ENCODE measurements at places on chromosomes 1 and 21. TPM values are rescaled to one million over a fixed set of nuclear protein-coding genes. Genes with fewer than 3 reads are reported as not detected.

DNA sequence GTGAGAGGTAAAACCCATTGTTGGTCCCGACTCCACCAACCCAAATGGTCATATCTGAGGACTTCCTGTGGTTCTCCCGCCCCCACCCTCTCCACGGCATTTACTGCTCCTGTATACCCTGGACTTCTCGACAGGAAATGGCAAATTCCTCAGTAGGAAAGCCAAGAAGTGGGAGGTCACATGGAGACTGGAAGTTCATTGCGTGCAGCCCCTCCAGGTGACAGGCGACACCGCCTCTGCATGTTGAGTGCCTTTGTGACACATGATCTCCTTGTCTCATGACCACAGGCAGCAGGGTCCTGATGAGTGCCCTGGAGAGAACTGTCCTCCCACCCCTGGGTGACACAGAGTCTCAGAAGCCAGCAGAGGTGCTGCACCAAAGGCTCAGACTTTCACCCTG lies 24.2 kb downstream of the ERG start:
- DNase-seq: no peak

GRCh38 chr1:145997718-145998023 lies 1.3 kb upstream of the TXNIP start:
- DNase-seq: no peak

- peak; percentile 89 for DNase-seq
Observed at GRCh38 chr1:111743679-111744101, 4.5 kb upstream of the INKA2 start.

DNA sequence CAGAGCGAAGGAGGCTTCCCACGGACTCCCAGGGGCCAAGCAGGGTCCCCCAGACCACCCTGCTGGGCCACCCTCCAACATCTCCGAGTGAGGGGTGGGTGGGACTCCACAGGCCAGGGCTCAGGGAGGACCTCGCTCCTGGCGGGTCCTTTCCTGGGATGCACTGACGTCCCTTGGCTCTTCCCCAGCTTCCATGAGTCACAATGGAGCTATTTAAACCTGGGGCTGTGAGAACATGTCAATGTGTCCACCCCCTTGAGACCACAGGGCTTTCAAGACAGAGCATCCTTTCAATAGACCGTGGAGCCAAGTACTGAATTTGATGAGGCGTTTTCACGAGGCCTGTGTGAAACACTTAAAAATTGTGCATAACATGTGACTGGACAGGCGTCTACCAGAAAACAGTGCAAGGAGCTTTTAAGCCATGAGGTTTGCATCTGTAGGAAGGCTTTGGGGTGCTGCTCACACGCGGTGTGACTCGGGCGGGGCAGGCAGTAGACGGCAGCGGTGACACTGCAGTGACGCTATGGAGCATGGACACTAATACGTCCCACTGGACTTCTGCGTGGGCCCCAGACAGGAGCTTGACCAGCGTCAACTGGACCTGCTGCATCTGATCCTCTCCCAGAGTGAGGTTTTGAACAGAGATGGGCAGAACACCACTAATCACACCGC lies 24.1 kb upstream of the NPHP4 start:
- no peak for DNase-seq

- no peak for DNase-seq
Observed at GRCh38 chr1:206803221-206803730, 31.0 kb upstream of the IL10 start.

DNA sequence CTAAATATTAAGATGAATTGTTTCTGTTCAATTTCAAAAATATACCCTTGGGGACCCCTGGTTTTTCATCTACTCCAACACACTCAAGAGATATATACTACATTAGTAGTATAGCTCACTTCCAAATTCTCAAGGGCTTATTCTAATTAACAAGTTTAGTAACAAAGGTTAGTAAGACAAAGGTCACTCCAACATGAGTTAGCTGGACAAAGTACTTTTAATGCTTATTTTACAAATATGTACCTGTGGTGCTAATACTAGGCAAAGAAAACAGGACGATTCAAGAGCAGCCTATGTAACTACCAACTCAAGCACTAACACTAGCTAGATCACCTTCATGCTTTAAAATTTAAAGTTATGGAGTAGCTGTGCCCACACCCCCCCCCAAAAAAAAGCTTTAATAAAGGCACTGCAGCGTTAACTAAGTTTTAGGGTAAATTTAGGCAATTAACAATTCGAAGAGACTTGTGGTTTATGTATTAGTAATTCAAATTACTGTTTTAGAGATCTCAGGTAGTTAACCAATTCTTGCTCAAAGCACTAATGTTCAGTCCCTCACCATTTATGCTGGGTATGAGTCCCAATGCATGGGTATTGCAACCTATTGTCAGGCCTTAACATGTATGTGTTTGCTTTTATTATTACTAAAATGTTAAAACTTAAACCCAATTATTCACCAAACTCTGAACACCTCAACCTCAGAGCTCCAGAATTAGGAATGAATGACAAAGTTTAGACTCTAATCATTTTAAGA lies 14.1 kb downstream of the HNRNPU start:
- no peak for DNase-seq

KISS1 gene
- total RNA-seq: not detected

NGF gene
- 4.5 TPM for total RNA-seq

DNA sequence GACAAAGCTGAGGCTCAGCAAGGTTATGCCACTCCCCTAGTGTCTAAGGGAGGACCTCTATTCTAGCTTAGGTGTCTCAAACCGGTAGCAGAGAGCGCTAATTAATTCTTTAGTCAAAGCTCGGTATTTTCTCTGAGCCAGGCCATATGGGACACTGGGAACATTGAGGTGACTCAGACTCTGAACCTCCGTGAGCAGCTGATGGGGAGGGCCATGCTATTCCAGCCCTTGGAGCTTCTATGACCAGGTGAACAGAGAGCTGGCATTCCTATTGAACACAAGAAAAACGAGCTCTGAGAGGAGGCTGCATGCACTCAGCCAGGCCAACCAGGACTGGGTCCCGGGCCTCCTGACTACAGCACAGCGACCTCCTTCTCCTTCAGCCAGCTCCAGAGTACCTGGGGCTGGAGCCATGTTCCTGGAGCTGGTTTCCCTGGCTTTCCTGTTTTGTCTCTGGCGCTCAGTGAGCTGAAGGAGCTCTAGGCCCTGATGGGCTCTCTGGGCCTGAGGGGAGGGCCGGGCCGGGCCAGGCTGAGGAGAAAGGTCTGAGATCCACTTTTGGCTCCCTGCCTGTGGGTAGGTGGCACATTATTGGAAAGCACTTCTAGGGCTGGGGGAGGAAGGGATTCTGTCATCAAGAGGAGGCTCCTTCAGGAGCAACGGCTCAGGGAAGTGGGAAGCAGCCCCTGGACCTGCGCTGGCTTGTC lies 37.0 kb downstream of the SLC9A1 start:
- no peak for DNase-seq

DNA sequence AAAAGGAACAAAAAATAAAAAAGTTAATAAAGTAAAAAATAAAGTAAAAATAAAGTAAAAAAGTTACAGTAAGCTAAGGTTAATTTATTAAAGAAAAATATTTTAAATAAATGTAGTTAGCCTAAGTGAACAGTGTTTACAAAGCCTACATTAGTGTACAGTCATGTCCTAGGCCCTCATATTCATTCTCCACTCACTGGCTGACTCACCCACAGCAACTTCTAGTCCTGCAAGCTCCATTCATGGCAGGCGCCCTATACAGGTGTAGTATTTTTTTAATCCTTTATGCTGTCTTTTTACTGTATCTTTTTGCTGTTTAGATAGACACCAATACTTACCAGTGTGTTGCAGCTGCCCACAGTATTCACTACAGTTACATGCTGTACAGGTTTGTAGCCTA lies 12.4 kb downstream of the ADAR start:
- no peak for DNase-seq
